Stimulated activated CD8-positive, alpha-beta memory T cell treated with anti-CD3 and anti-CD28 coated beads, Interleukin-12 subunit alpha, Interleukin-12 subunit beta, amount 100 ng/mL, for 1 hour (primary cell): ENCODE measurements at places on chromosomes 3 and 15.
A peak's percentile ranks its signal among the peaks of the same experiment; 100 is the strongest.

DNA sequence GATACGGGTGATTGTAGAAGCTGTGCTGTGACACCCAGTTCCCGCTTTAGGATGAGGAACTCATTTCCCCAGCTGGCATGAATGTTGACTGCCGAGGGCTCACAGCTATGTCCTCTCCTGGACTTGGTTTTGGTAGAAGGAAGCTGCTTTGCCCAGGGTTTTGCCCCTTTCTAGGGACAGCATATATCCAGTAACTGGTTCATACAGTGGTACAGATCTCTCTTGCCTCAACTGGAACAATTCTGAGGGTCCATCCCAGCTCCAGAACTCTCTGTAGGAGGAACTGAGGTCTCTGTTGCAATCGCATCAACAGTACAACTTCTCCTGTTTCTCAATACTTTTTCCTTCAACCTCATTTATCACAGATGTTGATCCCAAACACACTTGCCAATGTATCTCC is 54.5 kb upstream of the FNDC3B start:
- DNase-seq = no peak

- DNase-seq = no peak
These were observed 357.8 kb downstream of the TBL1XR1 start for GRCh38 chr3:176839466-176839865.

GRCh38 chr3:112802338-112802737 is 44.3 kb downstream of the CD200R1L start:
- DNase-seq = no peak

GRCh38 chr15:66702787-66703539 is 927 bp downstream of the SMAD6 start:
- no peak for DNase-seq

- no peak for DNase-seq
These were observed 40.7 kb downstream of the RAB27A start for GRCh38 chr15:55248895-55249294.

DNA sequence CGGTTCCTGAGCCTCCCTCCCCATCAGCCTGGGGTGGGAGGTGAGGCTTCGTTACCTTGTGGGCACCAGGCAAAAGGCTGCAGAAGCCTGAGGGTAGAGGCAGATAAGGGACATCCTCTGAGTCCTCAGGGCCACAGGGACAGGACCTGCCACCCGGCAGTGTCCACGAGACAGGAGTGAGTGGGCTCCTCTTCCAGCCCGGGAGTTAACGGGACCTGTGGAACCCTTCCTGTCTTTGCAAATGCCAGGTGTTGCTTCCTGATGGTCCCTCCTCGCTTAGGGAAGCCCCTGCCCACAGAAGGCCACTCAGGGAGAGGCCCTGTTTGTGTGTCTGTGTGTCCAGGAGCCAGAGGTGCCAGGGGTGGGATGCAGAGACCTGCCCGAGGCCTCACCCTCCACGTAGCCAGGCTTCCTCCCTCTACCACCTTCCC is 111.1 kb upstream of the ALDH1A3 start:
- DNase-seq = no peak

DNA sequence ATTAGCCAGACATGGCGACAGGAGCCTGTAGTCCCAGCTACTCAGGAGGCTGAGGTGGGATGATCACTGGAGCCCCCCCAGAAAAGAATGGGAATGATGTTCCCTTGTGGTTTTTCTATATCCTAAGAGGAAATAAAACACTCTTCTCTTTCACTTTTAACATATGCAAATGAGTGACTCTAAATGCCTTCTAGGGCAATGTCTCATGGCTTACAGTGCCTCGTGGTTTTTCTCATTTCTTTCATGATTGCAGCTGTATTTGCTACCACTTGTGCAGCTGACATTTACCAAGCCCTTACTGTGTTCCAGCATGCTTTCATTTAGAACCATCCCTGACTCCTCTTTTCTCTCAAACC is 26.4 kb downstream of the STOML1 start:
- no peak for DNase-seq

DNA sequence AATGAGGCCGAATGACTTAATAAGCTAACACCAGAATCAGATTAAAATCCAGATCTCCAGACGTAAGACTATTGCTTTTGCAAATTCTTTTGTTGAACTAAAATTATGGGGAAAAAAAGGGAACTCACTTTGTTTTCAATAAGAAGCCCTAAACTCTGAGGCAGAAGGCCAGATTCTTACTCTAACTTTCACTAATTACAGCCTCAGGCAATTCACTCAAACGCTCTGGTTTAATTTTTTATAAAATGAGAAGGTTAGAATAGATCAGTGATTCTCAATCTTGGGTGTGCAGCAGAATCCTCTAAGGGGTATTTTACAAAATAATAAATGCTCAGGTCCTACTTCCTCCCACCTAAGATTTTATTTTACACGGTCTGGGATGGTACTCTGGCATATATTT is 38.1 kb downstream of the C3orf70 start:
- DNase-seq = no peak

DNA sequence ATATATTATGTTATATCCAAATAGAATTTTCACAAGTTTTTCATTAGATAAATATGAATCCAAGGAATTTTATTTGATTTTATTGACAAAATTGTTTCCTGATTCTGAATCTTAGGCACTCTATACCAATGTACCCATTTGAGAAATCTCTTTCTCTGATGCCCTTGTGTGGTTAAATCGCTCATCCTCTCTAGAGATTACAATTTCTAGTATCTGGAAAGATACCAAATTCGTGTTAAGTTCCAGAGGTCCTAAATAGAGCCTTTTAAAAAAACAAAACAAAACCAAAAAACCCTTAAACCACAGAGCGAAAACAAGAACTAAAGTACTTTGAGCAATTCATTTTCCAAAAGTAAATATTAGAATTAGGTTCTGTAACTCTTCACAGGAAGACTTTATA is 20.0 kb downstream of the SATB1 start:
- no peak for DNase-seq

DNA sequence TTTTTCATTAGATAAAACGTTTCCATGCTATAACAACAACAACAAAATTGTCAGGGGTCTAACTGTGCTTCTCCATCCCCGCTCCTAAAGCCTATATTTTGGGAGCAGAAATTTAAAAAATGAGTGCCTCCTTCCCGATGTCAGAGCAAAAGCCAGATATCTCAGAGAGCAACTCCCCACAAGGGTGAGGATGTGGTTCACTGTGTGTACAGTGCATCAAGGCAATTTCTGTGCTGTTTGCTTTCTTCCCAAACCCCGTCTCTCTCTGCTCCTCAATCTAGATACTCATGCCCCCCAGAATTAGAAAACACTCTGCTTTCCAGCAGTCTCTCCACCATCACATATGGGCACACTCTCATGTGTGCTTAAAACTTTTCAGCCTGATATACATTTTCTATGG is 76.7 kb upstream of the MBNL1 start:
- DNase-seq = no peak

DNA sequence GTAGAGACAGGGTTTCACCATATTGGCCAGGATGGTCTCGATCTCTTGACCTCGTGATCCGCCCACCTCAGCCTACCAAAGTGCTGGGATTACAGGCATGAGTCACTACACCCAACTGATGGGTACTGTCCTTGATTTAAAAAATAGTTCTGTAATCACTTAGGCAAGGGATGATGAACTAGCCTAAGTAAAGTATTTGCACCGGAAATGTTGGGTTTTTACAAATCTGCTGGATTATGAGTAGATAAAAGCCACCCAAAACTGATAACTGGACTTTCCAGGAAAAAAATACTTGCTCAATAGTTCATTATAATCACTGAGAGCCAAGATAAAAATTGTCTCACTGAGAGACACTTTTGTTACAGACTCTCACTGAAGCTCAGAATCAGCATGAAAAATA is 218.0 kb downstream of the WNT5A start:
- no peak for DNase-seq

DNA sequence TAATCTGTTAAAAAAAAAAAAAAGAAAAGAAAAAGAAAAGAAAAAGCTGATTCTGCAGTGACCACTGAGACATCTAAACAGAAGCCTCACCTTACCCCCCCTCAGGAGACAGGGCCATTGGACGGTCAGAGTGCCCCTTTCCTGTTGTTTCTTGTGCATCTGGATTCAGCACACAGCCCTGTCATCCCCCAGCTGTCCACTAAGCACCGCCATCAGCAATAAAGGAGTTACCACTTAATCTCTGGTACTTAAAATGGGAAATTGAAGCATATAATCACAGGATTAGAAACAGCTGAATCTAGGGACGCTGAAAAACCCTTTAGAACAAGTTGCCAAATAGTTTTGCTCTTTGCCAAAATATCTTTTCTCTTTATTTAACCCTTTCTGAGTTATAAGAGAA is 62.5 kb downstream of the TRIM69 start:
- DNase-seq = no peak

DNA sequence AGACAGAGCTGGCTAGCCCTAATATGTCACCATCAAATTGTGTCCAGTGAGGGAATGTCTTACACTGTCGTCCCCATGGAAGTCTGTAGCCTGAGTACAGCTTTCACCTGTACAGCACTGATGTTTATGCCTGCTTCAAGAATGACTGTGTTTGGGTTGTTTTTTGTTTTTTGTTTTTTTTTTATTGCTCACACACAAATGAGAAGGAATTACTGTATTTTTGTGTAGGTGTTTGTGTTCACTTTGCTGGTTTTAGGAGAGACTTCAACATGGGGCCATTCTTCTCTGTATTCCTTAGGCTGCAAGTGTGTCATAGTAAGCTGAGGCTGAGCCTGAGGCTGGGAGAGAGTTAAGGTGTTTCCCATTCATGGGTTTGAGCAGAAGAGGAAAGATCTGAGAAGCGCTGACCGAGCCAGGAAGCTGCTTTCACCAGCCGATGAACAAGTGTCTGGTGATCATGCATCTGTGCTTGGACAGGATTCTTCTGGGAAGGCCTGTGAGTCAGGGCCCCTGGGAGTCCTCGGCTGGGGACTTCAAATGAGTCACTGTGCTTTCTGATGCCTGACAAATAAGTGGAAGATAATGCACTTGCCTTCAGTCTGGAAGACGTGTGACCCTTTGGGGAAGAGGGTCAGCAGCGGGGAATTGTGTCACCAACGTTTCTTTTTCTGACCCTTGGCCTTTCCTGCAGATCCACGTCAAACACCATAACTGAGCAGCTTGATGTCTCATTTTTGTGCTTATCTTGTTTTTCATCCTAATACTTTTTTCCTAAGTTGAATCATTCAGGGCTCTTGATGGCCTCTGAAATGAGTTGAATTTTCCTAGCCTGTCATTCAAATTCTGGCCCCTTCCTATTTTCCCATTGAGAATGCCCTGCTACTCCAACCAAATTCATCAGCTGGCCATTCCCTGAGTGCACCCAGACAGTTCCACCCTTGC is 36.7 kb upstream of the ZBTB38 start:
- no peak for DNase-seq

GRCh38 chr15:43270113-43270665 is 3.5 kb upstream of the TGM5 start:
- no peak for DNase-seq

DNA sequence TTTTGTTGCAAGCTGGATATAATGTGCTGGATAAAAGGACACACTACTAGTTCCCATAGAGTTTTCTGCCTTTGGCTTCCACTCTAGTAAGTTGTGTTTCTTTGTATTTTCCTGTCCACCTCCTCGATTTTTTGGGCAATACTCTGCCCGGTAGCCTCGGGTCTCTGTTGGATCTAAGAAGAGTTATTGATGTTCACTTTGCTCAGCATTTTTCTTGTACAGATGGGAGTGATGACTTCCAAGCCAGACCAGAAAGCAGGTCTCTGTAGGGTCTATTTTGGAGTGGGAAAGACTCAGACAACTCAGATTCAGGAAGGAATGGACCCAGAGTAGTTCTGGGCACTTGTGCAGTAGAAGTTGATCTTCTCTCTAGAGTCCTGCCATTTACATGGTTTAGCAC is 36.0 kb upstream of the PRTG start:
- DNase-seq = no peak

DNA sequence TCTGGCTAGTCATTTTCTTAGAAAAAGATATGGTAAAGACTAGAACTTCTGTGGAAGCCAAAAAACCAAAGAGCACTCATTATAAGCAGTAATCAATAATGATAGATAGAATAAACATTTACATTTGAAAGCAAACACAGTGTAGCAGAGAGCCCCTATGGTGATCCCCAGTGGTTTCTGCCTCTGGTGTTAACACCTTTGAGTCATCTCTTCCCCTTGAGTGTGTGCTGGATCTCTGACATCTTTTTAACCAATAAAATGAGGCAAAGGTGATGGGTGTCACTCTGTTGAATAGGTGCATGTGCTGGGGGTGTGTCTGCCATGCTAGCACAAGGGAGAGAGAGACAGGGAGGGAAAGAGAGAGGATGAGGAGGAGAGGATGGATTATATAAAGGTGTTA is 121.6 kb downstream of the TFG start:
- no peak for DNase-seq

- no peak for DNase-seq
These were observed 996 bp downstream of the HCN4 start for GRCh38 chr15:73367624-73368300.

GRCh38 chr3:88013592-88013991 is 45.2 kb downstream of the CGGBP1 start:
- no peak for DNase-seq

DNA sequence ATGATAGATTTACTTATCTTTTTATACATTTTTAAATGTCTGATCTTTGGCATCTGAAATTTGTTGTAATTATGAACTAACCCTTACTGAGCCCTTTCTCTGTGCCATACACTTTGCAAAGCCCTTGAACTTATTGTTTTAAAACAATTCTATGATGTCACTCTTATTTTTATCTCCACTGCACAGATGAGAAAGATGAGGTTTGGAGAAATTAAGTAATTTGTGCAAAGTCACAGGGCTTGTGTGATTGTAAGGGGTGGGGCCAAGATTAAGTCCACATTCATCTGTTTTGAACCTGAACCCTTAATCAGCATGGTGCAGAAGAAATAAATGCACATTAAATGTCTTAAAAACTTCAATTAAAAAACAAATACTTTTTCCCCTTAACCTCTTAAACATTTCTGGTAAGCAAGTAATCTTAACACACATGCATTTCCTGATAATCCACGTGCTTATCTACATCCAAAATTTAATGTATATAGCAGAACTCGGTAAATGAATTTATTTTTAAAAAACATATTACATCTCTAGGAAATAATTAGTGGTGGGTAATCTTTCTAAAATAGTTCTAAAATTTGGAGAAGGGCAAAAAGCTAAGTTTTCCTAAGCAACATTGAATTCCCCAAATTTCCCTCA is 189.8 kb upstream of the TBC1D5 start:
- no peak for DNase-seq

DNA sequence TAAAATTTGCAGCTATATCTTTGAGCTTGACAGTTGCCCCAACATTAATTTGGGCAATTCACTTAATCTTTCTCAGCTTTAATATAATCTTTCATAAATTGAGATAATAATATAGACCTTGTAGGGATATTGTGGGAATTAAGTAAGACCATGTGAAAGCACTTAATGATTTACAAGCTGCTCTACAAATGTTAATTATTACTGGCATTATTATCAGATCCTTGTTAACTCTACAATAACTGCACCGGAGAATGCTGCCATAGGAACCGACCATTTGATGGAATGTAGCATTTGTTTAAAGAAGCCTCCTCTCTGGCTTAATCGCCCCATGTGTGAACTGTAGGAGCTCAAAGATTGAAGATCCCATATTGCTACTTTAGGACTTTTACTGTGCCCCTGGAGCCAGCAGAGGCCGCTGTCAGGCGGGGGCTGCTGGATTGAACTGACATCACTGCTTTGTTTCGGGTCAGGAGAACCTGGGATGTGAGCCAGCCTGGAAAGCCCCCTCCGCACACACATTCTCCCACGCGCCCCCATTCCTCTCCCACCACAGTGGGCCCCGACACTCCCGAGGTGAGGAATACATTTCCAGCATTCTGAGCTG is 154.2 kb upstream of the TNIK start:
- DNase-seq = peak; percentile 2

GRCh38 chr3:159649951-159650350 is 338.7 kb upstream of the IL12A start:
- no peak for DNase-seq

- DNase-seq = no peak
These were observed 36.5 kb downstream of the CDV3 start for GRCh38 chr3:133610031-133610430.
